Neuronal stem cell (in vitro differentiated cells): ENCODE measurements at places on chromosomes 7 and 10.
A peak's percentile ranks its signal among the peaks of the same experiment; 100 is the strongest.

GRCh38 chr10:29253690-29254029 is 35.2 kb upstream of the LYZL1 start:
- no peak overlapping the region for H3K27ac ChIP-seq
- no peak overlapping the region for H3K4me3 ChIP-seq
- DNase-seq = no peak
- peaks cover 4% of the 10 kb centered on the region for H3K27me3 ChIP-seq
- H3K36me3 ChIP-seq = no peaks in the 10 kb centered on the region

GRCh38 chr7:36305226-36305625 is 84.4 kb upstream of the ANLN start:
- H3K27me3 ChIP-seq = no peaks in the 10 kb centered on the region
- H3K4me3 ChIP-seq = no peak overlapping the region
- H3K36me3 ChIP-seq = no peaks in the 10 kb centered on the region
- H3K4me1 ChIP-seq = peaks cover 18% of the 10 kb centered on the region

- H3K27ac ChIP-seq = no peak overlapping the region
- no peaks in the 10 kb centered on the region for H3K27me3 ChIP-seq
- no peak overlapping the region for H3K4me3 ChIP-seq
- H3K4me1 ChIP-seq = peaks cover 2% of the 10 kb centered on the region
- no peaks in the 10 kb centered on the region for H3K36me3 ChIP-seq
These were observed 161.2 kb downstream of the TAX1BP1 start for GRCh38 chr7:27901028-27901760.

- H3K36me3 ChIP-seq = no peaks in the 10 kb centered on the region
- H3K4me1 ChIP-seq = peaks cover 15% of the 10 kb centered on the region
- DNase-seq = no peak
- no peaks in the 10 kb centered on the region for H3K27me3 ChIP-seq
- no peak overlapping the region for H3K27ac ChIP-seq
These were observed 61.3 kb downstream of the RAPGEF5 start for GRCh38 chr7:22295402-22296264.

DNA sequence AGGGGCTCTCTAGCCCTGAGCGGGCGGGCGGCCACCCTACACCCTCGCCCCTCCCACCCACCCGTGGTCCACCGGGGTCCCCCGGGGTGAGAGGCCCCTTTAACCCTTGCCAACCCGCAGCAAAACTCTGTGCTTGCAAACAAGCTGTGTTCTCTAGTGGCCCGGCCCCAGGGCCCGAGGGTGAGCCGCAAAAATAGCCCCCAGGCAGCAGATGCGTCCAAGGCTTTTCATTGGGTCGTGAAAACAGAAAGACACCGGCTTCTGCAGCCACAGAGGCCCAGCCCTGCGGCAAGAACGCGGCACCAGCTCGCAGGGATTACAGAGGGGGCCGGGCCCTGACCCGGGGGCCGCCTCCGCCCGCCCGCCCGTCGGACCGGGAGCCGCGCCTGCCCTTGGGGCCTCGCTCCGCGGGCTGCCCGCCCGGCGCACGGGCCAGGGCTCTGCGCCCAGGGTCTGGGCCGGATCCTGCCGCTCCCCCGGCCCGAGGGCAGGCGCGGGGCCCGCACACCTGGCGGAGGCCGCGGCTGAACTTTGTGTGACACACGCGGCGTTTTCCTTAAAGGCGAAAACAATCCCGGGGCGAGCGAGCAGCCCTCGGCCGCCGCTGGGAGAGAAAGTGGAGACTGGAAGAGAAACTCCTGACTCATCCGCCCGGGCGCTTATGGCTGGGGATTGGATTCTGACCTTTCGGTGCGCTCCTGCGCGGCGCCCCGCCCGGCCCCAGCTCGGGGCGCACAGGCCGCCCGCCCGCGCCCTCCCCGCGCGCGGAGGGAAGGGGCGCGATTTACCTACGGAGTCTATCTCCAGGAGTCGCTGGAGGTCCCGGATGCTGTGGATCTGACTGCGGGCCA is 2.8 kb downstream of the PDGFA start:
- H3K36me3 ChIP-seq = no peaks in the 10 kb centered on the region
- DNase-seq = peak; percentile 42
- H3K4me1 ChIP-seq = peaks cover 12% of the 10 kb centered on the region
- no peak overlapping the region for H3K27ac ChIP-seq
